ENCODE measurements at places on chromosomes 5 and 9.

GRCh38 chr9:99054581-99054980 is 50.3 kb upstream of the TGFBR1 start:
- DNase-seq, result no peak

- DNase-seq, result no peak
These were observed 117.9 kb upstream of the PRDM9 start for GRCh38 chr5:23389291-23390101.

DNA sequence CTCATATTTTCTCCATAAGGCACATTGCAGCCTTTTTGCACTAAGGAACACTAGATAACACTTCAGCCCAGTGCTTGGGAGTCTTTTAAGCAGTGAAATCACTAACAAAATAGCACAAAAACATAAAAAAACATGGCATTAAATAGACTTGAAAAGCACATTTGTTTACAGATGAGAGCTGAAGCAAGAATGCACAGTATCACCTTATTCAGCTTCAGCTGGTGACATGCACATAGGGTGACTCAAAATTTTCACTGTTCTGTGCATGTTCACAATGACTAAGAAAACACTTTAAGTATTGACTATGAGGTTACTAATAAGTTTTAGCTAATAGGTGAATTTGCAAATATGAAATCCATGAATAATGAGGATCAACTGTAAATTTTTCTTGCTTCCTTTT is 293.9 kb upstream of the TARS1 start:
- DNase-seq, result no peak

- DNase-seq, result no peak
These were observed 72.7 kb downstream of the LURAP1L start for GRCh38 chr9:12847561-12847960.

DNA sequence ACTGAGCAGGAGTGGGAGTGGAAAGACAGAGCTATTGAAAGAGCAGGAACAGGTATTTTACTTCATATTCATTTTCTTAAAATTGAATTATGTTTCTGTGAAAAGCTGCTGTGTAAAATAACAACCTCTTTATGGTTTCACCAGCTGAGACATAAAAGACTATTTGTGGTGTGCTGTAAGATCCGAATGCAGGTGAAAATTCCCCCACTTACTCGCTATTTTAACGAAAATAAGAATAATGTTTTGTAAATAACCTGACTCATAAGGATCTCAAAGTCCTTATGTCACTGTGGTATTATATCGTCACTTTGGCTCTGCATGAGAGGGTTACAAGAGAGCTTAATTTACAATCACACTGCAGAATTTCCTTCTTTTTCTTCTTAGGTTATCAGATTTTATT is 65.3 kb upstream of the NFIB start:
- DNase-seq, result no peak

- DNase-seq, result no peak
These were observed 63.8 kb downstream of the ANGPTL2 start for GRCh38 chr9:127058645-127059021.

GRCh38 chr5:149213264-149213880 is 58.3 kb upstream of the AFAP1L1 start:
- no peak for DNase-seq

GRCh38 chr9:86675805-86676204 is 271.5 kb downstream of the GAS1 start:
- DNase-seq, result no peak

- DNase-seq, result no peak
These were observed 2.3 kb downstream of the DENND4C start for GRCh38 chr9:19232823-19233194.

DNA sequence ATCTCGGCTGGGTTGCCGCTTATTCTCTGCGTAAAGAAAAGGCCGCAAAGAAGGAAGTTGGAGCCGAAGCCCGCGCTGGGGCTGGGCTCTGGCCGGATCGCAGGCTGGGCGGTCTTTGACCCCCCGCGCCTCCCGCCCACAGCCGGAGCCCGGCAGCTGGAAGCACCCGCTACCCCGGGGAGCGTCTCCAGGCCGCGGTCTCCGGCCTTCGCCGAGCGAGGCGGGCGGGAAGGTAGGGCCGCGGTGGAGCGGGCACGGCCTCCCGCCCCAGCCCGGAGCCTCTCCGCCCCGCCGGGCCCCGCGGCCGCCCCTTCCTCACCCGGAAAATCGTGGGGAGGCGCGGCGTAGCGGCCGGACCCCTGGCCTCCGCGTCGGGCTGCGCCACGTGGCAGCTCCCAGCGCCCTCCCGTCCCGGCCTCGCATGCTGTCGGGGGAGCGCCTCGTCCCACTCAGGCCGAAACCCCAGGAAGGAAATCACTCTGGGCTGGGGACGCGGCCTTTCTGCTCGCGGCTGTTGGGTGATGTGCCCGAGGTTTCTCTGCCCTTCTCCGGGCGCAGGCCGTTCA is 12.0 kb downstream of the FOXD1 start:
- no peak for DNase-seq

DNA sequence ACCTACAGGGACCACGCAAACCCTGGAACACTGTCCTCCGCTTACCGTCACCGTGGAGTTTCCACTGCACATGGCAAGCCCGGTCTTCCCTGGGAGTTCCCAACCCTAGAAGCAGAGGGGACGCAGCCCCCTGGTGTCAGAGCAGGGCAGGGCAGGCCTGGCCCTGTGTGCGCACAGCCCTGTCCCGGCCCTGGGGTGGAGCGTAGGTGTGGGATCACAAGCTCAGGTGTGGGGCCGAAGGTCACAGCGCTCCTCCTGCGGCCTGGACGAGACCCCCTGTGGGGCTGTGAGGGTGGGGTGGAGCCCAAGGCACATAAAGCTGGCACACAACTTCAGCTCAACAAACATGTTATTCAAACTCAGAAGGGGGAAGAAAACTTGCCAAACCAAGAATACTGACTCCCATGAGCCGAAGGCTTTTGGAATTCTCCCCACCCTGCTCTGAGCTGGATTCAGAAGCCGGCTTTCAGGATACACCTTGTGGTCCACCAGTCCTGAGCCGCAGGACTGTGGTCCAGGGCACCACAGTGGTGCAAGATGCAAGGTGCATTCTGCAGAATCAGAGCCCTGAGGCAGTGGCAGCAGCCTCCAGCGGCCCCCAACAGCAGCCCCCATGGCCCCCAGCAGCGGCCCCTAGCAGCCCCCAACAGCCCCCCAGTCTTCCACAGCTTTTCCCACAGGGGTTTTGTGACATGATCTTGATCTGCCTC is 11.8 kb upstream of the EXOC3 start:
- peak; percentile 93 for DNase-seq

GRCh38 chr9:5870691-5871090 is 20.0 kb upstream of the MLANA start:
- DNase-seq, result no peak

GRCh38 chr5:159469496-159470372 is 139.4 kb upstream of the IL12B start:
- DNase-seq, result no peak

DNA sequence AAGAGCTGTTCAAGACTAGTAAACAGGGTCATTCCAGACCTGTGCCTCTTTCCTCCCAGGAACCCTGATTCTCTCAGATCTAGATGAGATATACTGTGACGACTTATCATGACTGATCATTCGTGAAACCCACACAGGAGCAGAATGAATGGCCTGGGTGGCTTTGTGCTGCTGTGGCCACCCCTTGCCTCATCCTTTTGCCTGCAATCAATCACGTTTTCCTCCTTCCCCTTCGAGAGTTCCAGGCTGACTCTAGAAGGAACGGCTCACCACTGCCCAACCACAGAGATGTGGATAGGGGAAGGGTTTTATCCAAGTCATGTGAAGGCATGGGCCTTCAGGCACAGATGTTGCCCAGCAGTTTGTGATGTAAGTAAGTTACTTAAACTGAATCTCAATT is 5.8 kb downstream of the ANXA6 start:
- no peak for DNase-seq

DNA sequence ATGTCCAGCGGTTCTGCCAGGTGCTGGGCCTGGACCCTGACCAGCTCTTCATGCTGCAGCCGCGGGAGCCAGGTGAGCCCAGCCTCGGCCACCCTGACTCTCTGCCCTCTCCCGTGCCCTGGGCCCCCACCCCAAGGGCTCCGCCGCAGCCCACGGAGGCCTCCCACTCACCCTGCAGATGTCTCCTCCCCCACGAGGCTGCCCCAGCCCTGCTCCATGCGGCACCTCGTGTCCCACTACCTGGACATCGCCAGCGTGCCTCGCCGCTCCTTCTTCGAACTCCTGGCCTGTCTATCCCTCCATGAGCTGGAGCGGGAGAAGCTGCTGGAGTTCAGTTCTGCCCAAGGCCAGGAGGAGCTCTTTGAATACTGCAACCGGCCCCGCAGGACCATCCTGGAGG is 7.4 kb downstream of the RNF208 start:
- DNase-seq, result no peak

DNA sequence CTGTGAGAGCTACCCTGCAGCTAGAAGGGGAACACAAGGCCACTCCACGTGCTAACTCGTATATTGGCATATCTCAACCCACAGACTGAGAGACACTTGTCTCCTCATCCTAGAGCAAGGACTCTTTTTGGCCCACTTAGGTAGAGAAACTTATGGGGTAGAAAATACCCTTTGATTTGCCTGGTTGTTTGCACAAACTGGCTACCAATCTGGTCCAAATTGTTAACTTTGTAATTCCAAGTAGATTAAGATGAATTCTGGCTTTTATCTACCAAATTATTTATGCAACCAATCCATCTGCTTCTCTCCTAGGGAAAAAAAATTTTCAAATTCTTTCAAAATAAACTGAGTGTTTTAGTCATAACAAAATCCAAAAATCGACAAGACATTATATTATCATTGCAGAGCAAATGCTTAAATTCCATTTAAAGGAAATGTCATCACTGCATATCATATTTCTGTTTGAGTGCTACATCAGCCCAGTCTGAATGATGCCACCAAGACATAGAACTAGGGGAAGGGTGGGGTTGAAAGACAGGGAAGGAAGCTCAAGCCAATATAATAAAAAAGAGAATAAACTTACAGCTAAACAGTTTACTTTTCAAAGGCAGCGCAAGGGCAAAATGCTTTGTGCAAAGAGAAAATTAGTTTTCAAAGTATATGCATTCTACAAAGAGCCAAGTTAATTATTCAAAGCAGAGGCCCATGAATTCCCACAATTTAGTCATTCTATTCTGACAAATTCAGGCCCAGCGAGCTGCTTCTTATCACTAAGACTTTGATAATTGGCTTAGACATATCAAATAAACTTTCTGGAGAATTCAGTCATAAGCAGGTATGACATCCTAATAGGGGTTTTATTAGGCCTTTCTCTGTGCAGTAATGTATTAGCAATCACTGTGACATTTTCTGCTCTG is 198.0 kb downstream of the CAAP1 start:
- DNase-seq, result no peak

GRCh38 chr5:3075309-3075708 is 323.8 kb upstream of the IRX2 start:
- no peak for DNase-seq

DNA sequence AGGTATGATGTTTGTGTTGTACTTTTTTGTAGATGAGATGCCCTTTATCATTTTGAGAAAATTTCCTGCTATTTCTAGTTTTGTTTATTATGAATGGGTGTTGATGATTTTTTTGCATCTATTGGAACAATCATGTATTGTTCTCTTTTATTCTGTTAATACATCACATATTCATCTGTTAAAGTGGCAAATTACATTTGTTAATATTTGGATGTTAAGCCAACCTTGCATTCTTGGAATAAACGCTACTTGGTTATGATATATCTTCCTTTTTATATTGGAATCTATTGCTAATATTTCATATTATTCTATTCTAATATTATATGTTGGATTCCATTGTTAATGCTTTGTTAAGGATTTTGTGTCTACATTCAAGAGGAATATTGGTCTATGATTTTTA is 24.6 kb upstream of the BNIP1 start:
- DNase-seq, result no peak

- DNase-seq, result no peak
These were observed 60.2 kb downstream of the CRB2 start for GRCh38 chr9:123416176-123416575.

- DNase-seq, result no peak
These were observed 46.0 kb downstream of the C7 start for GRCh38 chr5:40955313-40955712.

GRCh38 chr9:14563902-14564624 is 129.2 kb downstream of the ZDHHC21 start:
- no peak for DNase-seq

DNA sequence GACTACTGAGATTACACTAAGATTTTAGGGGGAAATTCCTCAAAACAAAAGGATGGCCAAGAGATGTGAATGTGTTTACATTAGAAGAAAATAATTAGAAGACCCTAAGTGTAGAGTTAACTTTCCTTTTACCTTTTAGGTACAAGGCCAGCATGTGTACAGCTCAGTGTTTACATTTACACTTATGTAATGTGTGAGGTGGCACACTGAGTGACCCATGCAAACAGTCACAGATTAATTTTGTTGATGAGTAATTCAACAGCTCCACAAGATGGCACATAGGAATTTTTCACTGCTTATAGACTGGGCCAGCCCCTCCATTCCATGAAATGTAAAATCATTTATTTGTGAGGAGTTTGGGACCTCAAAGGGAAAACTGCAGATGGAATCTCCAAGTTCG is 90.1 kb upstream of the SLC12A2 start:
- no peak for DNase-seq

GRCh38 chr5:107682533-107682932 is 11.8 kb upstream of the EFNA5 start:
- DNase-seq, result no peak

DNA sequence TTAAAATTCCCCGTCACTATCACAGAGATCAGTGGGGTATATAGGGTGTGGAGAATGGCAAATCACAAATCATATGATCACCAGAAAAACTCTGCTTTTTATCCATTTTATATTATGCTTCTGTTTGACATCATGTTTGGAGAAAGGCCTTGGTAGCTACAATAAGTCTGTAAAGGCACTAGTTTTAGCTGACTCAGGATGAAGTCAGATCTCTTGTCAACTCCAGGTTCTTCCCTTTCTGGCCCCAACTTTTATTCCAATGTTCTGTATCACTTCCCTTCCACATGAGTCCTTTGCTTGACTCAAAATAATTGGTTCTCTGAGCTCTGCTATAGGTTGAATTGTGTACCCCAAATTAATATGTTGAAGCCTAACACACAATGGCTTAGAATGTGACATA is 484.9 kb downstream of the PTPRD start:
- DNase-seq, result no peak

GRCh38 chr9:1051210-1051583 is 1.0 kb downstream of the DMRT2 start:
- DNase-seq, result no peak

DNA sequence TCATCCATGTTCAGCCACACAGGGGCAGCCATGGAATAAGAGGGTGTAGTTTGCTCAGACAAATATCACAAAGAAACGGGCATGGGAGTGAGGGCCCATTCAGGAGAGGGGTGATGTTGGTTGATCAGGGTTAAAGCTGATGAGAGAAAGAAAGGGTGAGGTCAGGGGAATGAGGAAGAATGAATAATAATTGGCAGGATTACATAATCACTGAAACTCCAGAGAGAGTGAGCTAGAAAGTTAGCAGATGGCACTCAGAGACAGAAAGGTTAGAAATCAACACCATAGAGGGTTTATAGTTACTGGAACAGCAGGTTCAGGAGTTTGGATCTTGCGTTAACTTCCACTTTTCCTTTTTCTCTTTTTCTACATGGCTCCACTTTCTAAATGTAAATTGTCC is 113.9 kb downstream of the TAF11L14 start:
- no peak for DNase-seq

GRCh38 chr5:117973785-117974184 is 1014.6 kb downstream of the DTWD2 start:
- DNase-seq, result no peak
